Activated naive CD8-positive, alpha-beta T cell treated with anti-CD3 and anti-CD28 coated beads, Interleukin-2, amount 50 U/mL, for 24 hours (primary cell): ENCODE measurements at places on chromosomes 16 and 17.

DNA sequence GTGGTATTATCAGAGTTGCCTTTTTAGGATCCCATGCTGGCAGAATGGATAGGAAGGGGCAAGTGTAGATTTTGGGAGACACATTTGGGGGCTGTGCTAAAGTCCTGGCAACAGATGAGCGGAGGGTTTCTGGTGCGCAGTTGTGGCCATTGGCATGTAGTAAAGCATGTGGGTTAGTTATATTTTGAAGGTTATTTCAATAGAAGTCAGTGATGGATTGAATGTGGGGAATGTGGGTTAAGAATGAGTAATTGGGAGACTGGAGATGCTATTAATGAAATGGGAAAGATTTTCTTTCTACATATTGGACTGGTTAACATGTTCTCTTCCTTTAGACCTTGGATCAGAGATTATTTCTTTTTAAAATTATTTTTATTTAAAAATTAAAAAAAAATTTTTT lies 10.0 kb downstream of the DUS2 start:
- no peak overlapping the region for H3K4me3 ChIP-seq
- peaks cover 19% of the 10 kb centered on the region for H3K36me3 ChIP-seq
- peaks cover 18% of the 10 kb centered on the region for H3K4me1 ChIP-seq
- H3K27me3 ChIP-seq = no peaks in the 10 kb centered on the region
- no peak overlapping the region for H3K27ac ChIP-seq

DNA sequence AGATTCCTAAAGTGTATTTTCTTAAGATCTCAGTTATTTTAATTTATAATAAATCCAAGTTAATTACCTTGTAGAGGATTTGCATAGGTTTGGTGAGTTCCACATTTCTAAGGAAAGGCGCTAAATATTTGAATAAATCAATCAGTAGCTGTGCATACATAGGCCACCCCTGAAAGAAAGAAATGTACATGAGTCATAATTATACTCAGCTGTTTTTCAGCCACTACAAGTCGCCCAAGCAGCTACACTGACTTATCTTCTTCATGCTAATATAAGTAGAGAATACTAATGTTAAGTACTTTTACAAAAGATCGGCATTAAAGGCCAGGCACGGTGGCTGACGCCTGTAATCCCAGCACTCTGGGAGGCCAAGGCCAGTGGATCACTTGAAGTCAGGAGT lies 14.9 kb downstream of the SETD6 start:
- no peaks in the 10 kb centered on the region for H3K27me3 ChIP-seq
- H3K4me3 ChIP-seq = no peak overlapping the region
- no peak for DNase-seq

DNA sequence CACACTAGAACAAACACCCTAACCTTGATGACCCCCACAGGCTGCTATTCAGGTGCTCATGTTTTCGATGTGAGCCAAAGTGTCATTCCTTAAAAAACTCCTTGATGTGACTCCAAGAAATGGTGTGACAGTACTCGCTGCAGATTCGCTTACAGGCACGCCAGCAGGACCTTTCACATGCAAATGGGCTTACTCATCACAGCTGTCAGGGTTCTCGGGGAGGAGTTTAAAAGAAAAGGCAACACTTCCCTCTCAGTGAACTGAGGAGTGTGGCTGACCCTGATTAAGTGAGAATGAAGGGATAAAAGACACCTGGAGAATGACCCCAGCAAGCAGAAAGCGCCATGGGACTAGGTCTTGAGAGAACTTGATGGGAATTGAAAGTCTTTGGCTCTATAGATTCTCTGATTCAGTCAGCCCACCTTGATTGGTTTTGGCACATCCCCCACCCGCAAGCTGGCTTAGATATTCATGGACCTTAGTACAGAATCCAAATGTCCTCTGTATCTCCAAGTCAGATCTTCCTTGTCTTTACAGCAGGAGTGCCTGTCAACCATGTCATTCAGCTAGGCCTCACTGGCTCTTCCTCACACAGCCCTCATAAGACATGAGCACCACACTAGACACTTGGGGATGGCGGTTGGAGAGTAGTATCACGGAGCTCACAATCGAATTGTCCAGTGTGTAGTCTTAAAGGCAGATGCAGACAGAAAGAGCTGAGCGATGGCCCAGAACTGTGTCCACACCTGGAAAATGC lies 82.6 kb downstream of the HIC1 start:
- peaks cover 2% of the 10 kb centered on the region for H3K36me3 ChIP-seq
- no peak overlapping the region for H3K4me3 ChIP-seq
- H3K27me3 ChIP-seq = no peaks in the 10 kb centered on the region
- H3K27ac ChIP-seq = no peak overlapping the region
- no peak for DNase-seq

DNA sequence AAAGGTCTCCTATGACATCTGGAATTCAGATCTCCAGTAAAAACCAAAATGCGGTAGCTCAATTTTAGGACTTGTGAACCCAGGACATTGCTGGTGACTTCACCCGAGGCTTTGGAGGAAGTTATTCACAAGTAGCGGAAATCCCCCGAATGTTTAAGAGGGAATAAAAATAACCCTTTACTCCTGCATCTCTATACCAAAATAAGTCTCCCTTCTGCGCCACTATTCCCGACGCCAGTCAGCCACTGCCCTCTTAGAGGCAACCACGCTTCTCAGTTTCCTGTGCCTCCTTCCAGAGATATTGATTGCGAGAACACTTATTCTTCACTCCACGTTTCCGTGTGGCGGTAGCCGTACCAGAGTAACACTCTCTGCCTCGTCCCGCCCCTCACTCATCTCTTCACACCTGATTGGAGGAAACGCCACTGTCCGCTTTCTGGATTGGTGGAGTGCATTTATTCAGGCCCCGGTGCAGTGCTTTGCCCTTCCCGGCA lies 27.4 kb downstream of the EMP2 start:
- no peaks in the 10 kb centered on the region for H3K36me3 ChIP-seq
- peak overlapping the region; percentile 80 for H3K4me3 ChIP-seq
- DNase-seq = peak; percentile 61
- H3K27me3 ChIP-seq = peaks cover 10% of the 10 kb centered on the region

DNA sequence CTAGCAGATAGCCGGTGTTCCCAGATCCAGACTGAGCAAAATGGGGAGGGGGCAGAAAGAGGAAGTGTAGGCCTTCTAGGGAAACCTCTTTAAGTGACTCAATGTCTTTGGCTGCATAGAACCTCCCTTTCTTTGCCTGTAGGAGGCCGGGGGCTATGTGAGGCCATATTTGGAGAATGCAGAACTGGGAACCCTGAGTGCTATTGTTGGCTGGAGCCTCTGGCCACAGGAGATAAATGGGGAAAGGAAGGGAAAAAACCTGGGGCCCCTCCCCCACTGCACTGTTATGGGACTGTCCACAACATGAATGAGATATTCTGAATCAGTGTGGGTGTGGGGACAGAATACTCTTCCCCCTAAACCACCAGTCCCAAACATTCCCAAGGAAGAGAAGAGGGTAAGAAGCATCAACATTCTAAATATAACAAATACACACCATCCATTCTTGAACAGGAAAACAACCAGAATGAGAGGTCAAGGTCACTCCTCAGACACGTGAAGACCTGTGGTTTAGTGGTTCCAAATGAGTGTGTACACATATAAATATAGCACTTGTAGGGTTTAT lies 2.4 kb downstream of the VPS25 start:
- no peak overlapping the region for H3K27ac ChIP-seq
- no peak overlapping the region for H3K4me3 ChIP-seq
- H3K36me3 ChIP-seq = peaks cover 40% of the 10 kb centered on the region
- H3K4me1 ChIP-seq = peaks cover 23% of the 10 kb centered on the region

- no peaks in the 10 kb centered on the region for H3K27me3 ChIP-seq
- H3K4me1 ChIP-seq = peaks cover 6% of the 10 kb centered on the region
- no peak overlapping the region for H3K4me3 ChIP-seq
- no peak overlapping the region for H3K27ac ChIP-seq
- no peaks in the 10 kb centered on the region for H3K36me3 ChIP-seq
- no peak for DNase-seq
These were observed 112.1 kb downstream of the SNX11 start for GRCh38 chr17:48219617-48220016.

DNA sequence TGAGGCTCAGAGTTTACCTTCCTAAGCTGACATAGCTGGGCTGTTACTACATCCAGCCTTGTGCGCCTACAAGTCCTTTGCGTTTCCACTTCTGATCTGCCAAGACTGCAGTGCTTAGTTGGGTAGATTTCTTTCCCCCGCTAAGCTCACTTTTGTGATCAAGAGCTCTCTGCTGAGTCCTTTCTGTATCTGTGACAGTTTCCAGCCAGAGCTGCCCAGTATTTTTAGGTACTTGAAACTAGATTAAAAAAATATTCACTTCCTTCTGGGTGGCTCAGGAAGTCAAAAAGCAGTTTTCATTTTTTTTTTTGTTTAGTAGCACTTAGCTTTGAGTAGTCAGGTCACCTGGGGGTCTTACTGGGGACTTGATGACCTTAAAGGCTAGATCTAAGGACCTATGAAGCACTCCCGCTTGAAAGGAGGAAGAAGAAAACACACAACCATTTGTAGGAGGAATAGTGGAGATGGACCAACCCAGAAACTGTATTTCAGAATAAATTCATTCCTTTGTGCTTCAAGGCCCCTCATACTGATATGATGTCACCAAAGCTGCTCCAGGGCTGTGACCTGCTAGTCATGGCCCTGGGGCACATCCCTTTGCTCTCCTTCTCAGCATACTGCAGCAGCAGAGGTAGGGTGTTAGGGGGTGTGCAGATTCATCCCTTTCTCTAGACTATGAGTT lies 75.6 kb upstream of the HNF1B start:
- H3K36me3 ChIP-seq = no peaks in the 10 kb centered on the region
- H3K4me1 ChIP-seq = peaks cover 17% of the 10 kb centered on the region
- H3K27ac ChIP-seq = no peak overlapping the region
- H3K27me3 ChIP-seq = peaks cover 1% of the 10 kb centered on the region

GRCh38 chr16:13372421-13372820 lies 471.0 kb downstream of the SHISA9 start:
- H3K27me3 ChIP-seq = no peaks in the 10 kb centered on the region
- H3K4me1 ChIP-seq = peaks cover 1% of the 10 kb centered on the region
- H3K27ac ChIP-seq = no peak overlapping the region
- H3K36me3 ChIP-seq = no peaks in the 10 kb centered on the region
- DNase-seq = no peak
- H3K4me3 ChIP-seq = no peak overlapping the region

GRCh38 chr17:6940186-6940649 lies 55.6 kb upstream of the ALOX12 start:
- H3K27ac ChIP-seq = no peak overlapping the region
- H3K36me3 ChIP-seq = no peaks in the 10 kb centered on the region
- no peaks in the 10 kb centered on the region for H3K27me3 ChIP-seq
- peak overlapping the region; percentile 25 for H3K4me3 ChIP-seq

DNA sequence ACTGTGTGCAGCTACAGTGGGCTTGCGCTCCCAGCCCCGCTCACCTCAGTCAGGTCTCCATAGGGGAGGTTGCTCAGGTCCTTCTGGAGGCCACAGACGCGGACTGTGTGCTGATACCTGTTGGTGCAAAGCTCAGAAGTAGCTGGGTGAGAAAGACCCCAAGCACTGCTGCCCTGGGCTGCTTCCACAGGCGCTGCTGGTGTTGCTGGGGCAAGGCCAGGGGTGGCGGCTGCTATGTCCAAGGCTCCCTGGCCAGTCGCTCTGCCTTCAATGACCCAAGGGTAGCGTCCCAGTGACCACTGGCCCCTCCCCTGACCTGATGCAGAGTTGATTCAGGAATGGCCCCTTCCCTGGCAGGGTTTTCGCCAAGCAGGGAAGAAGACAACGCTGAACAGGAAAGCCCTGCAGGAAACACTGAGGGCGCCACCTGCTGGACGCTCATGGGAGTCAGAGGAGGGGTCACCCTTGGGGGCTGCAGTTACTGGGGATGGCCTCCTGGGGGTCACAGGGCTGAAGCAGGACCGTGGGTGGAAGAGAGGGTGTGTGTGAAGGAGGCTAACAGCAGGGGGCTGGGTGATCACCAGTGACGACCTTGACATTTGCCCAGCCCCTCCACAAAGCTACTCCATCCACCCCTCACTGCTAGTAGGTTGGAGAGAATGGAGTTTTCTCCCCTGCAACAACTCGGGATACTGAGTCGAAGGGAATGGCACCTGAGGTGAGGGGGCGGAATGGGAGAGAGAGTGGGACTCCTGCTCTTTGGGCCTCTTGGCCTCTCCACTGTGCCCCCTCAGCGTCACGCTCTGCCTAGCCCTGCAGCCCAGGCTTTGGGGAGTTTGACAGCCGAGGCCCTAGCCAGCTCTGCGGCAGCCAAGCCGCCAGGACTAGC lies 38.3 kb downstream of the ABCC12 start:
- no peak overlapping the region for H3K4me3 ChIP-seq
- H3K27ac ChIP-seq = no peak overlapping the region
- H3K27me3 ChIP-seq = peaks cover 11% of the 10 kb centered on the region
- H3K4me1 ChIP-seq = peaks cover 2% of the 10 kb centered on the region
- no peaks in the 10 kb centered on the region for H3K36me3 ChIP-seq

- no peak for DNase-seq
- H3K36me3 ChIP-seq = no peaks in the 10 kb centered on the region
- peaks cover 2% of the 10 kb centered on the region for H3K27me3 ChIP-seq
- no peak overlapping the region for H3K4me3 ChIP-seq
- no peak overlapping the region for H3K27ac ChIP-seq
These were observed 20.5 kb downstream of the CDC42EP4 start for GRCh38 chr17:73291260-73291801.

GRCh38 chr16:26317885-26318284 lies 626.1 kb downstream of the HS3ST4 start:
- H3K4me1 ChIP-seq = no peaks in the 10 kb centered on the region
- peaks cover 3% of the 10 kb centered on the region for H3K27me3 ChIP-seq
- DNase-seq = no peak
- H3K4me3 ChIP-seq = no peak overlapping the region
- no peaks in the 10 kb centered on the region for H3K36me3 ChIP-seq
- H3K27ac ChIP-seq = no peak overlapping the region

GRCh38 chr17:60510031-60510430 lies 16.0 kb downstream of the APPBP2 start:
- H3K4me3 ChIP-seq = no peak overlapping the region
- H3K4me1 ChIP-seq = peaks cover 9% of the 10 kb centered on the region
- no peaks in the 10 kb centered on the region for H3K27me3 ChIP-seq
- peaks cover 9% of the 10 kb centered on the region for H3K36me3 ChIP-seq
- no peak for DNase-seq

DNA sequence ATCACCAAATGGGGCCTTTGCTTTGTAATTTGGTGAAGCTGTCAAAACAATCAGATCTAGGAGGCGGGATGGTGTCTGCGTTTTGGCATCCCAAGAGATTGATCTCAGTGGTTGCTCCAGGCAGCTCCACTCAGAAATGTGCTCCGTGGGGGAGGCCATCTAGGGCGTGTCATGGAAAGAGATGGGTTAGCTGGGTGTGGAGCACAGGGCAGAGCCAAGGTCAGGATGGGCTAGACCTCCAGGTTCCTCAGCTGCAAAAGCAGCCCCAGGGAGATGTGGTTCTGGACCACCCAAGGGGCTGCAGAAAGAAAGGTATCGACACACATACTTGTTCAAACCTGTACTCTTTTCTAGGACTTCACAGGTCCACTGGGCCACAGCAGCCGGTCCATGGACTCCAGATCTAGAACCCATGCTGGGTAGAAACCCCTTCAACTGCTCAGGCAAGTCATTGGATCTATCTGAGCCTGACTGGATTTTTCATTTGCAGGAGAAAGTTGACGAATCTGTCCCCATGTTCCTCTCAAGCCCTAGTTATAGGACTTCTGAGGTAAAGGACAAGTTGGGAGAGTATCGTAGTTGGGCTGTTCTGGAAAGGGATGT lies 270.2 kb upstream of the RPL38 start:
- H3K27ac ChIP-seq = no peak overlapping the region
- H3K4me3 ChIP-seq = no peak overlapping the region
- peaks cover 4% of the 10 kb centered on the region for H3K27me3 ChIP-seq
- H3K4me1 ChIP-seq = no peaks in the 10 kb centered on the region
- no peak for DNase-seq
- H3K36me3 ChIP-seq = no peaks in the 10 kb centered on the region
